A549 treated with dexamethasone at 1 μM for 4 hours (cell line): ENCODE measurements at places on chromosomes 6 and 20. TPM values are rescaled to one million over a fixed set of nuclear protein-coding genes. Genes with fewer than 3 reads are reported as not detected.

SLA2 gene
- total RNA-seq = 0.08 to 0.12 TPM (median 0.12 TPM) in 5 replicates

CCN6 gene
- total RNA-seq = not detected in 5 replicates

GPLD1 gene
- total RNA-seq = 0.45 to 1.4 TPM (median 1.3 TPM) in 5 replicates

TAAR2 gene
- total RNA-seq = not detected in 5 replicates

CLPSL1 gene
- total RNA-seq = not detected in 5 replicates

ZBTB12 gene
- 2.9 to 4.4 TPM (median 3.9 TPM) in 5 replicates for total RNA-seq

OXT gene
- total RNA-seq = not detected in 5 replicates

LTA gene
- 0.06 to 0.21 TPM (median 0.12 TPM) in 4 of 5 replicates, not detected in the other for total RNA-seq

SFT2D1 gene
- 33.2 to 38.1 TPM (median 36.0 TPM) in 5 replicates for total RNA-seq

GSTA2 gene
- total RNA-seq = not detected in 5 replicates

NELFCD gene
- 39.5 to 47.3 TPM (median 45.4 TPM) in 5 replicates for total RNA-seq

HLA-DQA1 gene
- not detected in 5 replicates for total RNA-seq

CGA gene
- total RNA-seq = 0.29 to 0.72 TPM (median 0.47 TPM) in 5 replicates

ZNF343 gene
- total RNA-seq = 12.8 to 16.5 TPM (median 14.3 TPM) in 5 replicates

COL11A2 gene
- 0.51 to 0.91 TPM (median 0.81 TPM) in 5 replicates for total RNA-seq

OLIG3 gene
- not detected in 5 replicates for total RNA-seq

SH3BGRL2 gene
- 0.32 to 0.39 TPM (median 0.36 TPM) in 5 replicates for total RNA-seq

SLC17A1 gene
- total RNA-seq = 0.09 TPM in 1 of 5 replicates, not detected in the others

PRELID3B gene
- 58.6 to 69.8 TPM (median 65.8 TPM) in 5 replicates for total RNA-seq

RAB44 gene
- total RNA-seq = 0.04 to 0.05 TPM (median 0.04 TPM) in 5 replicates

MCHR2 gene
- total RNA-seq = not detected in 5 replicates

MCUR1 gene
- 12.0 to 18.1 TPM (median 15.6 TPM) in 5 replicates for total RNA-seq

FNDC11 gene
- total RNA-seq = 0.14 to 0.38 TPM (median 0.24 TPM) in 5 replicates

BCAS1 gene
- total RNA-seq = 0.44 to 0.69 TPM (median 0.64 TPM) in 5 replicates

TFAP2C gene
- 11.1 to 14.9 TPM (median 12.9 TPM) in 5 replicates for total RNA-seq

GHRH gene
- not detected in 5 replicates for total RNA-seq

C2 gene
- 0.27 to 0.40 TPM (median 0.30 TPM) in 5 replicates for total RNA-seq

GNRH2 gene
- total RNA-seq = 0.25 to 0.26 TPM in 2 of 5 replicates, not detected in the others

CYP24A1 gene
- 41.9 to 75.1 TPM (median 65.6 TPM) in 5 replicates for total RNA-seq

ADGRF1 gene
- 0.04 to 0.09 TPM in 2 of 5 replicates, not detected in the others for total RNA-seq

HRH3 gene
- not detected in 5 replicates for total RNA-seq

ARMC12 gene
- total RNA-seq = 0.23 to 1.1 TPM (median 0.74 TPM) in 5 replicates

SSTR4 gene
- total RNA-seq = 0.43 to 1.1 TPM (median 0.64 TPM) in 5 replicates

SYCP2L gene
- total RNA-seq = 1.4 to 2.8 TPM (median 2.2 TPM) in 5 replicates

KCNK15 gene
- 0.41 to 0.73 TPM (median 0.66 TPM) in 5 replicates for total RNA-seq

DDX43 gene
- not detected in 5 replicates for total RNA-seq

ESF1 gene
- total RNA-seq = 21.6 to 28.3 TPM (median 24.1 TPM) in 5 replicates

PTPRT gene
- total RNA-seq = not detected in 5 replicates

ESR1 gene
- 0.01 TPM in 1 of 5 replicates, not detected in the others for total RNA-seq

ABT1 gene
- total RNA-seq = 12.7 to 14.1 TPM (median 12.8 TPM) in 5 replicates

TPD52L1 gene
- total RNA-seq = 49.9 to 55.1 TPM (median 52.1 TPM) in 5 replicates

LPA gene
- 0.08 to 0.21 TPM (median 0.14 TPM) in 5 replicates for total RNA-seq

ZNF391 gene
- total RNA-seq = 0.24 to 0.64 TPM (median 0.27 TPM) in 5 replicates

TRIM10 gene
- 0.04 TPM in 1 of 5 replicates, not detected in the others for total RNA-seq

FRK gene
- total RNA-seq = 1.1 to 2.0 TPM (median 1.6 TPM) in 5 replicates

IDH3B gene
- 121 to 137 TPM (median 133 TPM) in 5 replicates for total RNA-seq

BFSP1 gene
- 4.1 to 4.9 TPM (median 4.5 TPM) in 5 replicates for total RNA-seq
